Stimulated activated CD4-positive, alpha-beta T cell treated with anti-CD3 and anti-CD28 coated beads, Interleukin-1b, Interleukin-23, amount 100 ng/mL, for 1 hour (primary cell): ENCODE measurements at places on chromosomes 4 and X.

DNA sequence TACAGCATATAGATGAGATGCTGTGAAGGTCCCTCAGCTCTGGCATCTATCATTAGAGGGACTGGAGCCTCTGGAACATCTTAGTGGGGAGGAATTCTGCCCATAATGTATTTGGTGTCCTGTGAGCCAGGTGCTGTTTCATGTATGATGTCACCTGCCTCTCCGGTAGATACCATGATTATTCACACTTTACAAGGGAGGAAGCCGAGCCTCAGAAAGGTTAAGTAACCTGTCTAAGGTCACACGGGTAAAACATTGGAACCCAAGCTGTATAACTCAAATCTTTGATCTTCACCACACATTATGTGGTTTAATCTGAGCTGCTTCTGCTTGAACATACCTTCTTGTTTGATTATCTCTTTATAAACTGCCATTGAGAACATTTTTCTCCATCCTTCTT, 442.8 kb downstream of the BCOR start:
- DNase-seq, result no peak

DNA sequence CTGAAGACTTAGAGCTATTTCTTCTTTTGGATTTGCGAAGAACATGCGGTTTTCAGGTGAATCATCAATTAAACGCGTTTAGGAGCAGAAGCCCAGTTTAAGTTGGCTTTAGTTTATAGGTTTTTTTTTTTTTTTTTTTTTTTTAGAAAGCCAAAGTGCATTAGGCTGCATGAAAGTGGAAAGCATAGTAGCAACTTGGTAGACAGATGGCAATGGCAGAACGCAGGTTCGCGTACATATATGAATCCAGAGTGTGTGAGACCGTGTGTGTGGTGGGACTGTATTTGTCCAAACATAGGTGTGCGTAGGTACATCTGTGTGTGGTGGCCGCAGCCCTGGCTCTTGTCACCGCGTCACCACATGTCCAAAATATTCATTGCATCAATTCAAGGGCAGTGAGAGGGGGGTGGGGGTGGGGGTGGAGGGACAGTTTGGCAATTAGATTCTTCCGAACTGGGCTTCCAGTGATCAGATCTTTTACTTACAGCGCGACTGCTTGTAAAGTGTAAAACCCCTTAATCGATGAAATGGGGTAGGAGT, 901 bp downstream of the JADE1 start:
- no peak for DNase-seq

DNA sequence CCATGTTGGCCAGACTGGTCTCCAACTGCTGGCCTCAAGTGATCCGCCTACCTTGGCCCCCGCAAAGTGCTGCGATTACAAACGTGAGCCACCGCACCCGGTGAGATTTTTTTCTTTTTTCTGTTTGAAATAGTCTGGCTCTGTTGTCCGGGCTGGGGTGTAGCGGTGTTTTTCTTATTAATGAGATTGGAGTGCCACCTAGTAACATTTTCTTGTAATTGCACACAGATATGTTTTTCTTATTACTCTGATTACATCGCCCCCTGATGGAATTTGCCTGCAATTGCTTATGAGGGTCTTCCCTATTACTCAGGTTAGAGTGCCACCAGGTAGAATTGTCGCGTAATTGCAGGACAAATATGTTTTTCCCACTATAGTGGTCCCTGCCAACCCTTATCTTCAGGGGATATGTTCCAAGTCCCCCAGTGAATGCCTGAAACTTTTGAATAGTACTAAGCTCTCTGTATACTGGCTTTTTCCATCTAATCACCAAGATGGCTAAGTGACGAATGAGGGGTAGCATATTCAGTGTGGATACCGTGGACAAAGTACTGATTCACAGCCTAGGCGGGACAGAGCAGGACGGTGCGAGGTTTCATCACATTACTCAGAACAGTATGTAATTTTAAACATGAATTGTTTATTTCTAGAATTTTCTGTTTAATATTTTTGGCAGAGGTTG, 8.6 kb upstream of the PDHA1 start:
- DNase-seq, result no peak

DNA sequence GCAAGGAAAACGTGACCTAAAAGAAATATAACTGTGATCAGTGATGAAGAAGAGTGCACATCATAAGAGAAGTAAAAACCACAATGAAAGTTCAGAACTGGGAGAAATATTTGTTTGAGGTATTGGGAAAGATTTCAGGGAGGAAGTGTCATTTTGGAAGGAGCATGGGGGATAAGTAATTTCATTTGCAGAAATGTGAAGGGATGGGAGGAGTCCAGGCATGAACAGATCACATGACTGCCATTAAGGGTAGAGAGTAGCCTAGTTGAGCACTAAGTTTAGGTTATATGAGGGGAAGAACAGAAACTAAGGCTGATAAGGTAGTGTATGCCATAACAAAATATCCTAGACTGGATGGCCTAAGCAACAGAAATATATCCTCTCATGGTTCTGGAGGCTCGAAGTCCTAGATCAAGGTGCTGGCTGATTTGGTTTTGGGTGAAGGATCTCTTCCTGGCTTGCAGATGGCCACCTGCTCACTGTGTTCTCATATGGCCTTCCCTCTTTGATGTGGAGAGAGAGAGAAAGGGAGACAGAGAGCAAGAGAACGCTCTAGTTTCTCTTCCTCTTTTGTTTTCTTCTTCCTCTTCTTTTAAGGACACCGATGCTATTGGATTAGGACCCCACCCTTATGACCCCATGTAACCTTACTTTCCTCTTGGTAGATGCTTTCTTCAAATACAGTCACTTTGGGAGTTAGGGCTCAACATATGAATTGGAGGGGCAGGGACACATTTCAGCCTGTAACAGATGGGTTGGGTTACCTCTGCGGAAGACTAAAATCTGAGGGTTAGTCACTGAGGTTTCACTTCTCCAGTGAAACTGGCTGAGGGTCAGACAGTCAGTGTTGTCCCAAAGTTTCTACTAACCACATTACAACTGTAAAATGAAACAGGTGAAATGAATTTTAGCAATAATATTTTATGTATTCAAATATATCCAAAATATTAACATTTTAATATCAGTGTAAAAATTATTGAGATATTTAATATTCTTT, 77.9 kb downstream of the EGF start:
- DNase-seq, result no peak

DNA sequence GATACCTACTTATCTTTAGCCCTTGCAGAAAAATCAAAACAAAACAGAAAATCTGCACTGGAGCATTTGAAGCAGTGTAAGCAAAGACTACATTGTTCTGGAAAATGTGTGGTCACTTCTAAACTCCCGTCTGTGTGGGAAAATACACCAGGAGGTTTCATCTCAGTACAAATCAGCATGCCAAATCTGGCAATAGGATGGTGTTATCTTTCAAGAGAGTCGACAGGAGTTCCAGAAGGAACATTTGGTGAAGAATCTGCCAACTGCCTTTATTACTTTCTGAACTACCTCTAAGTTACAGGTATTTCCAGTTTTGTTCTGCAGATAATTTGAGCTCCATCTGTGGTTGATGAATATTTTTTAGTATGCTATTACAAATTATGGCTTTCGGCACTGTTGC, 1348.0 kb downstream of the RAPGEF2 start:
- DNase-seq, result no peak

GRCh38 chr4:40621229-40621591, 8.5 kb downstream of the RBM47 start:
- DNase-seq, result no peak

DNA sequence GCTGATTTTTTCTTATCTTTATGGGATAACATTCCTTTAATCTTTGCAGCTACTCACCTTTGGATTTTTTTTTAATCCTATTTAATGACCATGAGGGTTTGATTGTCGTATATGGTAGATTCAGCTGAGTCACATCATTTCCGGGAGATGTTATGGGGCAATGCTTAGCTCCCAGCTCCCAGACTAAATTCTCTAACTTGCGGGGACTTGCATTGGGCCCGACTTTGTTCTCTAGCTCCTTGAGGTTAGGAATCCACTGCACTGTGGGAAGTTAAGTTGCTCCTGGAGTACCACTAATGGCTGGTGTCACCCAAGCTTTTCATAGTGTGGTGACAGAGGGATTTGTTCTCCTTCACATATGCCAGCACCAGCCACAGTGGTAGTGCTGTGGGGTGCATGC, 287.4 kb downstream of the TECRL start:
- no peak for DNase-seq

DNA sequence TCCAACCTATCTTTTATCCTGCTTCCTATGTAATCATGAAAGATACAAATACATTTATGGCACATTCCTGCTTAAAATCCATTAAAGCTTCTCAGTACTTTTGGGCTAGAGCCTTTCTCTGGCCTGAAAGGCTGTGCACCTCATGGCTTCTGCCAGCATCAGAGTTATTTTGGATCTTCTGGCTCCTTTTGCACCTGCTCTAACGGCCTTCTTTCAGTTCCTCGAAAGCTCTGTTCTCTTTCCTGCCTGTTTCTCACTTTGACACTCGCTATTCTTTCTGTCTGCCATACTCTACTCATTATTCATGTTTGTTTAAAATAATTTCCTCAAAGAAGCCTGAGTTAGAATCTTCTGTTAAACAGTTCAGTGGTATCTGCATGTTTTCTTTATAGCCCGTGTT, 86.0 kb downstream of the LRP2BP start:
- DNase-seq, result no peak

DNA sequence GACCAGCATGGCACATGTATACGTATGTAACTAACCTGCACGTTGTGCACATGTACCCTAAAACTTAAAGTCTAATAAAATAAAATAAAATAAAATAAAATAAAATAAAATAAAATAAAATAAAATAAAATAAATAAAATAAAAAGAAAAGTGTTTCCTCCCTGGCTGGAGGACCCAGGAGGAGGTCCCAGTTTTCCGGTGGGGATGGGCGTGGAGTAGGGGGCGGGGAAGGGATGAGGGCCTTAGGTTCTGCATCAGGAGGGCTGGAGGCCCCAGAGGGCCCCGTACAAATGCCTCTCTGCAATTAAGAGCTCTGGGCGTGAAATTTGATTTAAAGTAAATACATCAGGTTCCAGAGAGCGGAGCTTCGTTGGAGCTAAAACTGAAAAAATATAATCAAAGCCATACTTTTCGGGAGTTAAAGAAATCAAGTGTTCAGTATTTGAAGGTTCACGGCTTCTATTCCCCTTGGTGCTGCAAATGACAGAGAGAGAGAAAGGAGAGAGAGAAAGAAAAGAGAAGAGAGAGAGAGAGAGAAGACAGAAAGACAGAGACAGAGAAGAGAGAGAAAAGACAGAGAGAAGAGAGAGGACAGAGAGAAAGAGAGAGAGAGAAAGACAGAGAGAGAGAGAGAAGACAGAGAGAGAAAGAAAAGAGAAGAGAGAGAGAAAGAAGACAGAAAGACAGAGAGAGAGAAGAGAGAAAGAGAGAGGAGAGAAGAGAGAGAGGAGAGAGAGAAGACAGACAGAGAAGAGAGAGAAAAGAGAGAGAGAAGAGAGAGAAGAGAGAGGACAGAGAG, 8.7 kb upstream of the SHOX start:
- no peak for DNase-seq

- no peak for DNase-seq
These were observed 173.7 kb downstream of the PABPC4L start for GRCh38 chr4:134027931-134028330.

DNA sequence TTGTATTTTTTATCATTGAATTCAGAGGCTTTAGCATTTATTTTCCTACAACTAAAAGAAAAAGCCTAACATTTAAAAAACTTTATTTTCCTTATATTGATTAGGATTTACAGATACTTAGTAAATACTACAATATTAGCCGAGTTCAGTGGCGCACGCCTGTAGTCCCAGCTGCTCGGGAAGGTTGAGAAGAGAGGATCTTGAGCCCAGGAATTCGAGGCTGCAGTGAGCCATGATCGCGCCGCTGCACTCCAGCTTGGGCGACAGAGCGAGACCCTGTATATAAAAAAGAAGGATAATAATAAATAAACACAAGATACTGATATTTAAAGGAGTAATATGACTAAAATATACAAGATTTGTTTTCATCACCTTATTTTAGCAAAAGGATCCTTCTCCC, 681 bp upstream of the UPF3B start:
- no peak for DNase-seq

GRCh38 chrX:38151441-38151840, 69.2 kb downstream of the SRPX start:
- DNase-seq, result no peak

DNA sequence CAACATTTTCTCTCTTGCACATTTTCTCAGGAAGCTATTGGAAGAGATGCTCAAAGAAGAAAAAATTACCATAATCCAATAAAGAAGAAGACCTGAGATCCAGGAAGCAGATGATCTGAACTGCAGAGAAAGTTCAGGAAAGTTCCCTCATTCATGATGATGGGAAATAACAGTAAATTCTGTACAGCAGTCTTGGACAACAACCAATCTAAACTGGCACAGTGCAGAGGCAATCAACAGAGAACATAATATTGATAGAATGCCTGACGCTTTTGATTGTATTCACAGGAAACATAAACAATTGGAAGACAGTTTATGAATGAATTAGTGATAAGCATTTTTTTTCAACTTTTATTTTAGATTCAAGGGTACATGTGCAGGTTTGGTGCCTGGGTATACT, 428.9 kb downstream of the KCTD8 start:
- DNase-seq, result no peak

DNA sequence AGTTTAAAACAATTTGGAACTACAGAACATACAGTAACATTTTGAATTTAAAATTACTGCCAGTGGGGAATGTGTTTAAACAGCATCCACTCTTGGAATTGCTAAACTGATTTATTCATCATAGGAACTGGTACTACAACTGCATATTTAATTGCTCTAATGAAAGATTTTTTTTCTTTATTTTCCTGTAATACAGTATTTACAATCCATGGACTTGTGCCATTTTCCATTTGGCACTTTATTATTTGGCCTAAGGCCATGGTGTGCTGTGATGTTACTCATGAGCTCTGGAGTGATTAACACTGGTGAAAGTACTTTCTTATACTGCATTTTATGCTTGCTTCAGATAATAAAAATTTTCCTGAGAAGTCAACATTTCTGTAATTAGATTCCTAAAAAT, 69.7 kb upstream of the NUDT6 start:
- DNase-seq, result no peak

GRCh38 chrX:19057856-19058255, 64.4 kb downstream of the ADGRG2 start:
- DNase-seq, result no peak

DNA sequence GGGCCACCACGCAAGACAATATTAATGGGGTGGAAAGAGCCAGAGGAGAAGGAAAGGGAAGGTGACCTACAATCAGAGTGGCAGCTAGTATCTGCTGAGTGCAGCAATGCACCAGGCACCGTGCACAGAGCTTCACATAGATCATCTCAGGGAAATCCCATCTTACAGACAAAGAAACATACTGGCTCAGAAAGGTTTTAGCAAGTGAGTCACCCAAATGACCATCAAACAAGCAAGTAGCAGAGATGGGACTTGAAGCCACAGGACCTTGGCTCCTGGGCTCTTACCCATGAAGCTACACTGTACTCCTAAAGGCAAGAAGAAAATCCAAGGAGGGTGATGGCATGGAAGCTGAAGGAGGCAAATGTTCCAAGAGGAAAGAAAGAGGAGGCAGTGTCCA, 6.8 kb downstream of the ANXA5 start:
- DNase-seq, result no peak

GRCh38 chr4:77911842-77912450, 49.3 kb downstream of the MRPL1 start:
- no peak for DNase-seq
